Dermis blood vessel endothelial cell (primary cell): ENCODE measurements at places on chromosomes 16 and 17.
A peak's percentile ranks its signal among the peaks of the same experiment; 100 is the strongest.

DNA sequence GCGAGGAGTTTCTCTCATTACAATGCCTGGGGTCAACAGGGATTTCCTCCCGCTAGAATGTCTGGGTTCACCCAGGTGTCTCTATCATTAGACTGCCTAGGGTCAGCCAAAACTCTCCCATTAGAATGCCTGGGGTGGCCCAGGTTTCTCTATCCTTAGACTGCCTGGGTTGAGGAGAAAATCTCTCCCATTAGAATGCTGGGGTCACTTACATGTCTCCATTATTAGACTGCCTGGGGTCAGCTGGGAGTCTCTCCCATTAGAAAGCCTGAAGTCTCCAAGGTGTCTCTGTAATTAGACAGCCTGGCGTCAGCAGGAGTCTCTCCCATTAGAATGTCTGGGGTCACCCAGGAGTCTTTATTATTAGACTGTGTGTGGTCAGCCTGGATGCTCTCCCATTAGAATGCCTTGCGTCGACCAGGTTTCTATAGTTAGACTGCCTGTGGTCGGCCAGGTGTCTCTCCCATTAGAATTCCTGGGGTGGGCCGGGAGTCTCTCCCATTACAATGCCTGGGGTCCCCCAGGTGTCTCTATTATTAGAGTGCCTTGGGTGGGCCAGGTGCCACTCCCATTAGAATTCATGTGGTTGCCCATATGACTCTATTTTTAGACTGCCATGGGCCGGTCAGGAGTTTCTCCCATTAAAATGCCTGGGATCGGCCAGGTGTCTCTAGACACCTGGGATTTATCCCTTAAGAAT is 2272.1 kb downstream of the TP53TG3F start:
- DNase-seq, result no peak

- no peak for DNase-seq
Measured at GRCh38 chr17:2776589-2777241, 19.5 kb upstream of the RAP1GAP2 start.

DNA sequence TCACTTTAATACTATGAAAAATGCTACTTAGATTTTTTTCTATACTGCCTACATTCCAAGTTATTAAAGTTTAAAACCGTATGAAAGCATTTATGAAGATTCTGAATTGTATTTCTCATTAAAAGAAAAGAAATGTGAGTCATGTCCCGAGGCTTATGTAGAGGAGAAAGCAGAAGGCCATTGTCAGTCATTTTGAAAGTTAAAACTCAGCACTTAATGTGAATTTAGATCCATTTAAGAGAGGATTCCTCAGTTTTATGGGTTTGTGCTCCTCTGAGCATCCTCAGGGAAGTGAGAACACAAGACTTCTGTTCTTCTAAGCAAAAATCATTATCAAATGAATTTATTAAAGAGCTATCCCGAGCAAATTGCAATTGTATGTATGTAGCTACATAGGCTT is 11.8 kb downstream of the C17orf75 start:
- no peak for DNase-seq

- peak; percentile 75 for DNase-seq
Measured at GRCh38 chr17:60139438-60140285, 10.1 kb upstream of the CA4 start.

GRCh38 chr16:85898521-85899442 is at the start of gene IRF8:
IRF8 (plus strand) TSS chr16:85899162; CDS start chr16:85903016, 3,854 bp downstream.
- DNase-seq, result peak; percentile 68

DNA sequence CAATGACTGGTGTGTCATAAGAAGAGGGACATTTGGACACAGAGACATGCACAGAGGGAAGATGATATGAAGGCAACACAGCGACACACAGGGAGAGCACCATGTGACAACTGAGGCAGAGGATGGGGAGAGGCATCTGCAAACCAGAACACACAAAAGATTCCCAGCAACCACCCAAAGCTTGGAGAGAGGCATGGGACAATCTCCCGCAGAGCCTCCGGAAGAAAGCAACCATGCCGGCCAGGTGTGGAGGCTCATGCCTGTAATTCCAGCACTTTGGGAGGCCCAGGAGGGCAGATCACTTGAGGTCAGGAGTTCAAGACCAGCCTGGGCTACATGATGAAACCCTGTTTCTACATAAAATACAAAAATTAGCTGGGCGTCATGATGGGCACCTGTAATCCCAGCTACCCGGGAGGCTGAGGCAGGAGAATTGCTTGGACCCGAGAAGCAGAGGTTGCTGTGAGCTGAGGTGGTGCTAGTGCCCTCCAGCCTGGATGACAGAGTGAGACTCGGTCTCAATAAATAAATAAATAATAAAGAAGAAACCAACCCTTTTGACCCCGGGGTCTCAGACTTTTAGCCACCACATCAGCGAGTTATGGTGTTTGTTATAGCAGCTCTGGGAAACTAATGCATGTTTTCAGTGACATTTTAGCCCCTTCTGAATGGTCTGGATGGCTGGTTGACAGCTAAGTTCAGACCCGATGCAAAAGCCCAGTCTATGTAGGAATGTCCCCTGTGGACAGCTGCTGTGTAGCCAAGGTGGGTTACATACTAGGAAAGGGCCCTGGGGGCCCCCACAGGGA is 13.8 kb upstream of the PLCG2 start:
- no peak for DNase-seq

DNA sequence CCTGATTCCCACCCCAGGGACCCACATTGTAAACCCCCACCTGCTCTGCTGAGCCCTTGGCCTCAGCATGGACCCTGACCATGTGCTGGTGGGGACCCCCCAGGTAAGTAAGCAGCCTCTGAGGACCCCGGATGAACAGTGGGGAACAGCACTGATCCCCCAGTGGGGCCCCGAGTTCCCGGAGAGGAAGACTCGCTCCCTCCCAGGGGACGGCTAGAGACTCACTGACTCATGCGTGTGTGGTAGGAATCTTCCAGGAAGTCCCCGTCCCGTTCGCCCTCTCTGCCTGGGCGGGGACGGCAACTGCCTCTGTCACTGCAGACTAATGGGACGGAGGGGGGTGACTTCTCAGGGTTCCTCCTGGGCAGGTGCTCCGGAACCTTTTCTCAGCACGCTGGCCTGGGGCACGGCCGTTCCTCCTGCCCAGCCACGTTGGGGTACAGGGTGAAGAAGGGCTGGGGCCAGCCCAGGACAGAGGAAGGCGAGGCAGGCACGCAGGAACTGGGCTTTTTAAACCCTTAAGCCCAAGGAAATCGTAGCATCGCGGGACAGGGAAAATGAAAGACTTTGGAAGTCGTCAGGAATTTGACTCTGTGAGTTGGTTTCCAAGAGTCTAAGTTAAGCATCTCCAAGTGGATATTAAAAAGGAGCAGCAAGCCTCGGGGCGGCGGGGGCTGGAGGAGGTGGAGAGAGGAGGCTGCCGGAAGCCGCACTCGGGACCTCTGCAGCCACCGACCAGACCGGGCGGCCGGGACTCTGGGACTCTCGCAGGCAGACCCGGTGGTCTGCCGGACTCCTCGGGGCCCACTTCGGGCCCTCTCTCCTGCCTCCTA is 178.7 kb downstream of the SEC14L1 start:
- DNase-seq, result peak; percentile 59

GRCh38 chr16:72470541-72470940 is 298.6 kb upstream of the PMFBP1 start:
- no peak for DNase-seq

DNA sequence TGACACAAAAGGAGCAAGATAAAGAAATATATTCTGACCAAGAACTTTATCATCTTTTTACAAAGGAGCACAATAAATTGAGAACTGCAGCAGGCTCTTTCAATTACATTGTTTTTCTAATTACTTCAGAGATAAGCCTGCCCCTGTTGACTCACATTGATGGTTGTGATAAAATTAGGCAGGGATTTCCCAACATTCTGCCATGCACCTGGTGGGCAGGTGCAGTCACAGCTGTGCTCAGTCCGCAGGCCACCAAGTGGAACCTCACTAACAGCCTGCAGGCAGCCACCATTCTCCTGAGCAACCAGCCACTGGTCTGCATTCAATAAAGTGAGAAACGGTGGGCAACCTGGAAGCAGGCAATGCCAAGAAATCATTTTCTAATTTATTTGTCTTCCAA is 5.1 kb downstream of the FANCA start:
- DNase-seq, result no peak

DNA sequence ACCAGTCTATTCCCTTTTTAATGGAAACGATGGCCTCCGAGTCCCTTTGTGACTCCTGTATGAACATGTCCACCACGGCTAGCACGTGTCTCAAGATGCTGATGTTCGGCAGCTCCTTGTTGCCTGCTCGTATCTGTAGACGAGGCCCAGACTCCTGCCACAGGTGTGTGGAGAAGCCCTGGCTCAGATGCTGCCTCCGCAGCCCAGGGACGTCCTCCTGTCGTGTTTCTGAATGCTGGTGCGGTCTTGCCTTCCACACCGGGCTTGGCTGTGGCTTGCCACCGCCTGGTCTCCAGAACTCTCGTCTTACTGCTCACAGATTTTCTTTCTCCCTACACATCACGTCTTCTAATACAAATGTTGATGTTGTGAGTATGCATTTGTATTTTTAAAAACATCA is 17.0 kb downstream of the FOXF1 start:
- no peak for DNase-seq

GRCh38 chr17:40541873-40542557 is 23.3 kb downstream of the CCR7 start:
- peak; percentile 41 for DNase-seq

DNA sequence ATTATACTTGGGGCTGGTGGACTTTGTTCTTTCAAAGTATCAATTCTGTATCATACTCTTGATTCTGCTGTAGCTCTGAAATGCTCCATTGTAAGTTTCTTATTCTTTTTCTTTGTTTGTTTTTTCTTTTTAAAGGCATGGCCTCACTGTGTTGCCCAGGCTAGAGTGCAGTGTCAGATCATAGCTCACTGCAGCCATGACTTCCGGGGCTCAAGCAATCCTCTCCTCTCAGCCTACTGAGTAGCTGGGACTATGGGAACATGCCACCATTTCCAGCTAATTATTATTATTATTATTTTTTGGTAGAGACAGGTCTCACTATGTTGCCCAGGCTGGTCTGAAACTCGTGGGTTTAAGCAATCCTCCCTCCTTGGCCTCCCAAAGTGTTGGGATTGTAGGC is 38.9 kb upstream of the METTL9 start:
- DNase-seq, result no peak

GRCh38 chr17:1755252-1755826 is 6.5 kb upstream of the SERPINF1 start:
- DNase-seq, result no peak

GRCh38 chr16:84914273-84914672 is 94.5 kb downstream of the CRISPLD2 start:
- no peak for DNase-seq

- no peak for DNase-seq
Measured at GRCh38 chr17:5901731-5902130, 168.4 kb upstream of the WSCD1 start.

DNA sequence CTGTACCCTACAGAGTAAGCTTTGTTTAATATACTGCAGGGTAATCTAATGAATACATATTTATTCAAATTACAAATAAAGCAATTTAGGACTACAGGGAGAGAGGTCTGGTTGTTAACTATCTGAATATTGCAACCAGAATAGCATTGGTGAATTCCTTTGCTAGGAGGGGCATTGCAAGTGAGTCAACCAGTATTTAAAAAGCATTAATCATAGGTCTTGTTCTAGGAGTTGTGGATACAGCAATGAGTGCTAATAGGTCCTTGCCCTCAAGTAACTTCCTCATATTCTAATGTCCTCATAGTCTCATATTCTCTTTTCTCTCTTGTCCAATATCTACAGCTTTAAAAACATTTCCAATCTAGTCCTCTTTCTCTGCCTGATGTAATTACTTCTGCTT is 531.4 kb downstream of the CDH11 start:
- DNase-seq, result no peak

DNA sequence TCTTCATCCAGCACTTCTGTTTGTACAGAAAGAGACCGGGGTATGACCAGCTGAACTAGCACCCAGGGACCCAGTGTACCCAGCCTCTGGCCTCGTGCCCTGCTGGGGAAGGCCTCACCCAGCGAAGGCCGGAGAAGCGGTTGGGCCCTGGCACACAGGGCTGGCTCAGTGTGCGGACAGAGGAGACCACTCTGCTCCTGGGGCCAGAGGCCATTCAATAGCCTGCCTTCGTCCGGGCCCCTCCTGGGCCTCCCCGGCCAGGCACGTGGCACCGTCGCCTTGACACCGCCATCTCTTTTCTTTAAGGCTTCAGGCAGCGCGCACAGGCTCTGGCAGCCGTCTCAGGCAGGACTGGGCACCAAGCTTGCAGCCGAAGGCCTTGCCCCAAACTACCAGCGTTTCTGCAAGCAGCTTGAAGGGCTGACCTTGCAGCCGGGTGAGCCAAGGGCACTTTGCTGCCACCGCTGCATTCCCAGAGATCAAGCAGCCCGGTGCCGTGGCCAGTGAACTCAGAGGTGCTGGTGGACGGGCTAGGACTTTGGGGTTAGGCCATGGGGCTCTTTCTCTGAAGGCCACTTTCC is 8.0 kb downstream of the TAX1BP3 start:
- no peak for DNase-seq

- no peak for DNase-seq
Measured at GRCh38 chr17:59413014-59413766, 81.7 kb downstream of the YPEL2 start.

DNA sequence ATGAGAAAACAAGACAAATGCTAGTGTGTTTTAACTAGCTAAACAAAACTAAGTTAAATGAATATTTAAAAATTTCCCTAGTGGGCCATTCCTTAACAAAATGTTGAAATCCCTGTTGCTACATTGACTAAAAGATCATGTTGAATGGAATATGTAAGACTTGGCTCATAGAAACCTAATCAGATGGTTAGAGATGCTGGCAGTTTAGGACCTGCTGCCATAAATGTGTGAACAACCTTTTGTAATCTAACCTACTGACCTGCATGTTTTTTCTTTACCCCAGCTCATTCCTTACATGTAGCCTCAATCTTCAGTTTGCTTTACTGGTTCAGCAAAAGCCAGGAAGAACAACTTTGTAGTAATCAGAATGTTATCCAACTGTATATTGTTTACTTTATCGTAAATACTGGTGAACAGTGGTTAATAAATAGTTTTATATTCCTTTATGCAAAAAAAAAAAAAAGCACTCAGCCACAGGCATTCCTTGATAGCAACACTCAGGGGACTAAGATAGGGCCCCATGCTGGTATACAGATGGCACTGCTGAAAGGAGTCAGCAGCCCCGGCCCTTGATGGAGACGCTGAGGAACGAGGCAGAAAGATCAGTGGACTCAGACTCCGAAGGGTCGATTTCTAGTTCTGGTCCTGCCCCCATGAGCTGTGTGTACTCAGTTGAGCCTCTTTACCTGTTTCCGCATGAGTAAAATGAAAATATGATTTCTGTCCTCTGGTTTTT is 78.2 kb downstream of the MARF1 start:
- no peak for DNase-seq

- peak; percentile 41 for DNase-seq
Measured at GRCh38 chr17:67509390-67510287, 132.6 kb downstream of the PITPNC1 start.

GRCh38 chr17:47955497-47956461 is 1.9 kb downstream of the PRR15L start:
- no peak for DNase-seq

GRCh38 chr17:5619088-5619740 is 34.9 kb upstream of the NLRP1 start:
- peak; percentile 3 for DNase-seq

- peak; percentile 58 for DNase-seq
Measured at GRCh38 chr17:32819035-32819434, 57.9 kb downstream of the MYO1D start.

GRCh38 chr17:11144358-11145233 is 96.4 kb upstream of the SHISA6 start:
- DNase-seq, result peak; percentile 33

- DNase-seq, result peak; percentile 83
Measured at GRCh38 chr16:50665128-50665878, 15.8 kb downstream of the SNX20 start.

- DNase-seq, result no peak
Measured at GRCh38 chr17:21304091-21304490, 19.6 kb downstream of the MAP2K3 start.
